ENCODE measurements at places on chromosomes 4 and X.
A peak's percentile ranks its signal among the peaks of the same experiment; 100 is the strongest.

GRCh38 chr4:187383181-187383580, 612.4 kb upstream of the ZFP42 start:
- DNase-seq, result no peak

- no peak for DNase-seq
These were observed 50.8 kb upstream of the NPFFR2 start for GRCh38 chr4:71980976-71981375.

GRCh38 chr4:112315446-112315845, 18.3 kb downstream of the ALPK1 start:
- no peak for DNase-seq

GRCh38 chr4:73258436-73258685, 237 bp downstream of the ANKRD17 start:
- DNase-seq, result no peak

- no peak for DNase-seq
These were observed 60.7 kb downstream of the FAM53A start for GRCh38 chr4:1623400-1623799.

- DNase-seq, result peak; percentile 51
These were observed 755 bp downstream of the KLHL8 start for GRCh38 chr4:87219632-87220093.

GRCh38 chr4:140523370-140523856, 555 bp upstream of the ELMOD2 start:
- DNase-seq, result no peak

GRCh38 chrX:43706786-43707370, 50.8 kb downstream of the MAOA start:
- DNase-seq, result no peak

GRCh38 chr4:7074426-7074825, 6.6 kb upstream of the GRPEL1 start:
- no peak for DNase-seq

GRCh38 chr4:13240066-13240465, 244.1 kb downstream of the RAB28 start:
- DNase-seq, result no peak

- no peak for DNase-seq
These were observed 1026.9 kb upstream of the SLIT2 start for GRCh38 chr4:19224820-19225219.

- no peak for DNase-seq
These were observed 88.1 kb upstream of the ZNF81 start for GRCh38 chrX:47748576-47748975.

- DNase-seq, result peak; percentile 56
These were observed 64.8 kb upstream of the STOX2 start for GRCh38 chr4:183840311-183840710.

All from CD4-positive, alpha-beta T cell treated with Interleukin-21 for 1 hour (primary cell).